ENCODE measurements at places on chromosomes 12 and 14. TPM values are rescaled to one million over a fixed set of nuclear protein-coding genes. Genes with fewer than 3 reads are reported as not detected.

GRCh38 chr12:54725233-54725843, 77.2 kb upstream of the DCD start:
- DNase-seq: no peak
- no peak overlapping the region for H3K4me3 ChIP-seq
- no peaks in the 10 kb centered on the region for H3K36me3 ChIP-seq
- no peaks in the 10 kb centered on the region for H3K4me1 ChIP-seq
- no peak overlapping the region for H3K27ac ChIP-seq

DNA sequence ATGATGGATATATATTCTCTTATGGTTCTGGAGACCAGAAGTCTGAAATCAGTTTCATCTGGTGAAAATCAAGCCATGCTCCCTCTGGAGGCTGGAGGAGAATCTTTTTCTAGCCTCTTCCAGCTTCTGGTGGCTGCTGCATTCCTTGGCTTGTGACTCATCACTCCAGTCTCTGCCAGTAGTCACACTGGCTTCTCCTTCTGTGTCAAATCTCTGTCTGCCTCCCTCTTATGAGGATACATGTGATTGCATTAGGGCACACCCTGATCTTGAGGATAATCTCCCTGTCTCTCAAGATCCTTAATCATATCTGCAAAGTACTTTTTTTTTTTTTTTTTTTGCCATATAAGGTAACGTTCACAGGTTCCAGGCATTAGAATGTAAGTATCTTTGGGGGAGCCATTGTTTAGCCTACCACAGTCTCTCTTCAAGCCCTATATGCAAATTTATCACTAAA, 17.7 kb downstream of the DNAL1 start:
- no peak overlapping the region for H3K27ac ChIP-seq
- no peaks in the 10 kb centered on the region for H3K36me3 ChIP-seq
- no peak overlapping the region for H3K4me3 ChIP-seq
- DNase-seq: no peak

RARG gene
- total RNA-seq: 74.2 TPM

SAMD15 gene
- total RNA-seq: 0.40 TPM

MYO1A gene
- total RNA-seq: 2.2 TPM

FGF6 gene
- total RNA-seq: not detected

ERP27 gene
- 21.8 TPM for total RNA-seq

BEGAIN gene
- 1.6 TPM for total RNA-seq

SSTR1 gene
- total RNA-seq: not detected

DNA sequence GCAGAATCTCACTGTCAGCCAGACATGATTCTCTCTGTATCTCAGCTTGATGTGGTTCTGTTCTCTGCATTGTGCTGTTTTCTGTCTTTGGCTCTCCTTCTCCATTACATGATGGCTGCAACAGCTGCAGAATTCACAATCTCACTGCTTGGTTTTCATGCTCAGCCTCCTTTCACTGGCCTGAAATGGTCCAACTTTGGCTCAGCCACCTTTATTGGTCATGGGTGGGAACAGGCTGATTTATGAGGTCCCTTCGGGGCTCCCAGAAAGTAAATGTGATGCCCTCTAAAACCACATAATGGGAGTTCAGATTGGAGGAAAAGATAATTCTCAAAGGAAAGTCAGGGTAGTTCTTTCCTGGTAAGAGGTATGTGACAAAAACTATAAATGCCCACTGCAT, 597.0 kb downstream of the ETNK1 start:
- no peaks in the 10 kb centered on the region for H3K36me3 ChIP-seq
- H3K4me3 ChIP-seq: no peak overlapping the region
- DNase-seq: no peak
- H3K4me1 ChIP-seq: no peaks in the 10 kb centered on the region

DNA sequence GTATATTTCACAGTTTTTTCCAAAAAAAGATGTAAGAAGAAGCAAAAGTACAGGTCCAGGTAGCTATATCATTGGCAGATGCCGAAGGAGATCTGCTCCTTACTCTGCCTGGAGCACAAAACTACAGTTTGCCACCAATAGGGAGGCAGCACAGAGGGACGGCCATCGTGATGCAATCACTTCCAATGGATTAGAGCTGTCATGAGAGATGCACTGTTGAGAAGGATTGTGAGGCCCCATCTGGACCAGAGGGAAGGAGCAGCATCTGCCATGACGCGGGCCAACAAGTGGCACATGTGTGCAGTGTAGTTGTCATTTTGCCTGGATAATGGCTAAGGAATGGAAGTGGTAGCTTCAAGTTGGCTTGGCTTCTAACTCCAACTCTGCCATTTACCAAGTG, 318.8 kb upstream of the FKBP4 start:
- no peak overlapping the region for H3K4me3 ChIP-seq
- H3K27me3 ChIP-seq: no peaks in the 10 kb centered on the region
- no peaks in the 10 kb centered on the region for H3K4me1 ChIP-seq
- DNase-seq: no peak

DNA sequence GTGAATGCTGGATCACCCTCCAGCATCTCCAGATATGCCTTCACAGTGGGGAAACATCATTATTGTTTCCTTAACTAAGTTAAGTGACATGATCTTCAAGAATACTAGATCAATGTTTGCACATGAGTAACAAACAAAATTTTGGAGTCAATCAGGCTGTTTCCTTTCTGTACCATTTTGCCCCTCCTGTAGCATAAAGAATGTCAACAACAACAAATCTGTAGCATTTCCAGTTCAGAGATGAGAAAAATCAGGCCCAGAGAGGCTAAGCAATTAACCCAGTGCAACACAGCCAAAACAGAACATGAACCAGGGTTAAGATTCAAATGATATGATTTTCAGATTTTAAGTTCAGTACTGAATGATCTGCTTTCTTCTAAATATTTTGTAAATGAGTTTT, 31.7 kb downstream of the SRRM4 start:
- no peak overlapping the region for H3K27ac ChIP-seq
- H3K36me3 ChIP-seq: no peaks in the 10 kb centered on the region
- no peak overlapping the region for H3K4me3 ChIP-seq
- DNase-seq: no peak

All from T-cell (primary cell).